Immature natural killer cell (primary cell): ENCODE measurements at places on chromosomes 3 and 15.

- no peak for DNase-seq
These were observed 8.4 kb upstream of the GOLGA6C start for GRCh38 chr15:75249726-75250125.

GRCh38 chr15:57421551-57421950, 45.2 kb downstream of the CGNL1 start:
- no peak for DNase-seq

GRCh38 chr3:112001526-112001925, 2.8 kb downstream of the TAGLN3 start:
- no peak for DNase-seq

DNA sequence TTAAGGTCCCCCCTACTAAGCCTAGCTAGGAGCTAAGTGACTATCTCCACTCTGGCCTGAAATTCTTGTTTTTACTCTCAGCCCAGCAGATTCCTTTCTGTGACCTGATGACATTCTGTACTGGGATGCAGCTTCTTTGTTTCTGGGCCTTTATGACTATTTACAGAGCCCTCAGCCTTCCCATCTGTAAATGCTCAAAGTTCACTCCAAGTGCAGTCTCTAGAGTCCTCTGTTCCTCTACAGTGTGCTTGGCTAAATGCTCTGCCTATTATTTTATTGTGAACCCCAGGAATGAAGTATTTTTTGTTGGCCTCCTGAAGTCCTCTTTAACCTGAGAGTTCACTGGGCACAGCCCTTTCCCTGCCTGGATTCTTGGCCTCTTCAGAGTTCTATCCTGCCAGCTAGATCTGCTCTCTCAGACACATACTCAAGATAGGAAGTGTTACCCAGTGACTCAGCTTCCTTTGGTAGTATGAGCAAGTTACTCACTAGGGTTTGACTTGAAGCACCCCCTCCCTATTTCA, 278.1 kb upstream of the P2RY1 start:
- no peak for DNase-seq

- DNase-seq: no peak
These were observed 9.6 kb upstream of the FLNB start for GRCh38 chr3:57998366-57999283.

DNA sequence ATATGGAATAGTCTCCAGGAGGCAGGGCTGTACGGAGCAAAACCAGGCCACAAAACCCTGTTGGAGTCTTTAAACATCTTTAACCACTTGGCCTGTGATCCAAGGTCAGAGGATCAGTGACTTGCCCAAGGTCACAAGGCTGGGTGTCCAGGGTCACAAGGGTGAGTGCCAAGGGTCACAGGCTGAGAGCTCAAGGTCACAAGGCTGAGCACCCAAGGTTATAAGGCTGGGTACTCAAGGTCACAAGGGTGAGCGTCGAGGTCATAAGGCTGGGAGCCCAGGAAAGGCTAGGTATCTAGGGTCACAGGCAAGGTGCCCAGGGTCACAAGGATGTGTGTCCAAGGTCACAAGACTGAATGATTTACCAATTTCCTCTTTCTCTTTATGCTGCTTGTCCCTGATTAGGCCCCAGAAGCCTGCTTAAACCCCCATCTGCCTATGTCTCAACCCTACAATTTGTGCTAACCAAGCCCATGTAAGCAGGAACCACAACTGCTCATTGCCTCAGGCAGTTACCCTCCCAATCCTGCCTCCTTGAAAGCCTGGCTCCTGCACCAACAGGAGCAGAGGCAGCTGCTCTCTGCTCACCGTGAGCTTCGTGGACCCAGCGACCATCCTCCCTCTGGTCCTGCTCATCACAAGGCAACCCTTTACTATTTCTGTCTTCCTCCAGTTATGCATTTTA, 51.5 kb downstream of the MGLL start:
- DNase-seq: no peak
